ENCODE measurements at places on chromosomes 2 and 18. TPM values are rescaled to one million over a fixed set of nuclear protein-coding genes. Genes with fewer than 3 reads are reported as not detected.

GRCh38 chr18:623761-624620, 27.2 kb downstream of the CLUL1 start:
- no peaks in the 10 kb centered on the region for H3K27me3 ChIP-seq
- peak; percentile 82 for DNase-seq
- H3K4me3 ChIP-seq = no peak overlapping the region
- no peak overlapping the region for H3K27ac ChIP-seq
- H3K36me3 ChIP-seq = no peaks in the 10 kb centered on the region

DNA sequence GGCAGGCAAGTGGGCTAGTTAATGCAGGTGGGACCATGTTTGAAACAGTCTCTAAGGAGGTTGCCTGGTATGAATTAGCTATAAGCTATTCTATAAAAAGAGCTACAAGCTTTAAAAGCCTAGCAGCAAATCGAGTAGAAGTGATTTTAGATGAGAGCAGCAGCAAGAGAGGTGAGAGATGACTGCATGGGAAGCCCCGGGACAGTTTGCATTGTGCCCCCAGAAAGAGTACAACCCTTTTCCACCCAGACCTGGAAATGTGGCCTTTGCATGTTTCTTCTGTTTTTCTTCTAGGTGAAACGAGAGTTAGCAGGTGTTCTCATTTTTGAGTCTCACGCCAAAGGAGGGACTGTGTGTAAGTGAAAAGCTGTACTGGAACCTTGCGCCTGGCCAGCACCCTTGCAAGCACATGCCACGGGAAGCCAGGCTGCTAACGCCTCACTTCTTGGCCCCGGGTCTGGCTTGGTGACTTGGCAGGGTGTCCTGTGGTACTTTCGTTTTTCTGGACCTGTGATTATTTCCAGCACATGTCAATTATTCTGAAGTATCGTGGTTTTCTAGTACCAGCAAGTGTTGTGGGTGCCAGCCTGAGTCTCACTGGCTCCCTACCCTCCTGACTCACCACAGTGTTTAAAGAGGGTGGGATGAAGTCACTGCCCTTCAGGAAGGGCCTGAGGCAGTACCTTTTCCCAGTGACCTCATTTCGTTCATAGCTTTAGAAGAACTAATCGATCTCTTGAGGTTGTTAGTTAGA, 90.3 kb upstream of the MAP3K20 start:
- no peak overlapping the region for H3K4me3 ChIP-seq
- no peak for DNase-seq
- H3K27me3 ChIP-seq = no peaks in the 10 kb centered on the region
- H3K27ac ChIP-seq = no peak overlapping the region
- H3K4me1 ChIP-seq = peaks cover 10% of the 10 kb centered on the region
- no peaks in the 10 kb centered on the region for H3K36me3 ChIP-seq

GRCh38 chr2:232465061-232465460, 9.1 kb downstream of the ALPI start:
- peaks cover 21% of the 10 kb centered on the region for H3K27me3 ChIP-seq
- H3K27ac ChIP-seq = no peak overlapping the region
- H3K36me3 ChIP-seq = no peaks in the 10 kb centered on the region
- no peak overlapping the region for H3K4me3 ChIP-seq
- no peaks in the 10 kb centered on the region for H3K4me1 ChIP-seq
- DNase-seq = peak; percentile 49

DNA sequence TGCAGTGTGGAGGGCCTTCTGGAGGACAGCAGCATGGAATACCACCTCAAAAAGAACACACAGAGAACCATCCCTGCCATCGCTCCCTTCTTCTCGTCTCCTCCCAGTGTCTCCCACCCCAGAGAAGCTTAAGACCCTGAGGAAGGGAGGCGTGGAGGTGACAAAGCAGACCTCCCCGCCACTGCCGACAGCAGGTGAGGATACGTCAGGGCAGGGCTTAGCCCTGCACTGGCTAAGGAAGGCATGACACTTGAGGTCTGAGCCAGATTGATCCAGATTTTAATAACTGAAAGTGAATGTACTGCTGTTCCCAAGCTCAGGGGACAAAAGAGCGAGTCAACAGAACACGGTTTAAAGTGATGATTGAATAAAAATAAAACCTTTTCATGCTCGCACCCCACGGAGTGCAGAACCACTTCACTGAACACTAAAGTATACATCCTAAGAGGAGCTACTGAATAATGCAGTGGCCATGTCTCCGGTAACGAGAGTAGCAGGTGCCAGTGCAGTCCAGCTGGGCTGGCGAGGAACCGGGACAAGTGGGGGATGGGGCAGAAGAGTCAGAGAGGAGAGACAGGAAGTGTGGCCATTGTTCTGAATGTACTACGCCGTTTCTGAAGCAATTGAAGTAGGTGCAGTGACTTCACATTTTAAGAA, 391.0 kb downstream of the CDH2 start:
- no peak overlapping the region for H3K27ac ChIP-seq
- H3K36me3 ChIP-seq = no peaks in the 10 kb centered on the region

DNA sequence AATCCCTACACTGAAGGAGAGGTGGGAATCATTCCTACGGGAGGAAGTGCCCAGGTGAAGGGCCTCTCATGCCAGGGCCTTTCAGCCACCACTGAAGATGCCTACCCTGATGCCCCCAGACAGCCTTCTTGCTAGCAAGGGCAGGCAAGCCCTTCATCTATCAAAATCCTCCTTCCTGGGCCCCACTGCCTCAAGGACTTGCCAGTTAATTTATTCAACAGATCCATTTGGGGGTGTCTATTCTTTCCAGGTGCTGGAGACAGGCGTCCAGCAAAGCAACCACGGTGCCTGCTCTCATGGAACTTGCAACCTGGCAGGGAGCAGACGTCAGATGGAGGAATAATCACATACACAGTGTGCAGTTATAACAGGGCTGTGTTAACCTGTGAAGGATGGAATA, 95.5 kb downstream of the GYPC start:
- H3K4me3 ChIP-seq = no peak overlapping the region
- H3K27me3 ChIP-seq = no peaks in the 10 kb centered on the region
- H3K36me3 ChIP-seq = no peaks in the 10 kb centered on the region
- H3K4me1 ChIP-seq = no peaks in the 10 kb centered on the region
- H3K27ac ChIP-seq = no peak overlapping the region

DNA sequence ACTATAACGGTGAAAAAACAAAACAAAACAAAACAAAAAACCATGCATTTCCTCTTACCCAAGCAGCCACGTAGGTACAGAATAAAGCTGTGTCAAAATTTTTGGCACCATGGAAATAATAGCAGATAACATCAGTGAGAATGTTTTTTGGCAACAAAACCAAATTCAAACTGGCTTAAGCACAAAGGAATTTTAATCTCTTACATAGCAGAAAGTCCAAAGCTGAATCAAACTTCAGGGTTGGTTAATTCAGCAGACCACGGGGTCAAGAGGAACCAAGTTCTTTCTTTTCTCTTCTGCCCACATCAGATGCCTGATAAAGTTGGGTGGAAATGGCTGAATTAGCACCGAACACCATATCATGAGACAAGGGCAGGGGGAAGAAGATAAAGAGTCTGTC, 129.5 kb downstream of the PAX3 start:
- no peaks in the 10 kb centered on the region for H3K4me1 ChIP-seq
- H3K4me3 ChIP-seq = no peak overlapping the region
- H3K36me3 ChIP-seq = no peaks in the 10 kb centered on the region
- H3K27ac ChIP-seq = no peak overlapping the region
- H3K27me3 ChIP-seq = peaks cover 26% of the 10 kb centered on the region

GRCh38 chr2:180943275-180943674, 37.1 kb upstream of the UBE2E3 start:
- no peaks in the 10 kb centered on the region for H3K4me1 ChIP-seq
- H3K4me3 ChIP-seq = no peak overlapping the region
- no peaks in the 10 kb centered on the region for H3K27me3 ChIP-seq
- H3K27ac ChIP-seq = no peak overlapping the region

Gene TEKT4
- total RNA-seq = not detected

Gene AMER3
- not detected for total RNA-seq

Gene RGPD3
- 2.1 TPM for total RNA-seq

Gene IL1RL1
- 1.1 TPM for total RNA-seq

Measured in suprapubic skin (tissue), 4 donors.